ENCODE measurements at places on chromosomes 11 and 22.

DNA sequence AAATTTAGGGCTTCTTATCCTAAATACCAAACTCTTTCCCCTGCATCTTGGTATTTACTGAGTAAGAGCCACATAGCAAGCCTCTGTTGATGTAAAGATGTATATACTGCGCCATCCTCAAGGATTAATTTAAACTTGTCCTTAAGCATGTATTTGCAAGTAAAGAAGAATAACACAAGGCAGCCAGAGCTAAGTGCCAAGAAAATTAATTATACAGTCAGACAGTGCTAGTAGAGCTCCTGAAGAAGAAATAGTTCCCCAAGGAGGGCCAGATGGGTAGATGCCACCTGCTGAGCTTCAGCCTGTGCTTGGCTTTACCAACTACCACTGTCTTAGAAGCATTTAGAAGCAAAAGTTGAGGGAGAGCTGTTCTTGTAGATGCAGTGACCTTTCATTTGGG is 470.0 kb downstream of the BUD13 start:
- DNase-seq, result no peak

GRCh38 chr11:14623036-14623435 is 20.6 kb upstream of the PDE3B start:
- no peak for DNase-seq

DNA sequence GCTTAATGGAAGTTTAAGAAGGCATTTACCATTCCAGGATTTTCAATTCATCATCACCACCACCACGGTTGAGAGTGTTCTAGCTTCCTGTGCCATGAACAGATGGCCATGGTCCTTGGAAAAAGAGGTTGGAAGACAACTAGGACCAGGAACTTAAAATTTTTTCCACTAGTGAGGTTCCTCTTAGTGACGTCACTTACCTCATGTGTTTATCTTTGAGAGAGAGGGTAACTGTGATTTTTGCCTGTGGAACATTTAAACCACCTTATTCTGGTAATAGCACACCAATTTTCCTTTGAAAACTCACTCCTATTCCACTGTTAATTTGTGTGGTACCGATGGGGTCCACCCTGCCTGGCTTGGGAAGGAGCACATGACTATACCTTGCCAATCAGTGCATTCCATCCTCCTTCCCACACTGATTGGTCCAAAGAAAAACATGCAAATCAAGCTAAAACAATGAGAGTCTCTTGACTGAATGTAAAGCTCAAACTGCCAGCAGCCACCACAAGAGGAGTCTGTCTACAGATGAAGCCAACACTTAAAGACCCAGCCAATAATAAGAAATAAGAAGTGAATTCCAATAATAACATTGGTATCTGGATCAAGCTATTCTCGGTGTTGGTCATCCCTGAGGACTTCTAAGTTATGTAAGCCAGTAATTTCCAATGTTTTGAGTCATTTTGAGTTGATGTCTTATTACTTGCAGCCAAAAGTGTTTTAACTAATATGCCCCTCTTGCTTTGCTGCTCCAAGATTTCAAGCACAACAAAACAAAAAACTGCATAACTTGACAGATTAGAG is 111.8 kb downstream of the MPPED2 start:
- no peak for DNase-seq

DNA sequence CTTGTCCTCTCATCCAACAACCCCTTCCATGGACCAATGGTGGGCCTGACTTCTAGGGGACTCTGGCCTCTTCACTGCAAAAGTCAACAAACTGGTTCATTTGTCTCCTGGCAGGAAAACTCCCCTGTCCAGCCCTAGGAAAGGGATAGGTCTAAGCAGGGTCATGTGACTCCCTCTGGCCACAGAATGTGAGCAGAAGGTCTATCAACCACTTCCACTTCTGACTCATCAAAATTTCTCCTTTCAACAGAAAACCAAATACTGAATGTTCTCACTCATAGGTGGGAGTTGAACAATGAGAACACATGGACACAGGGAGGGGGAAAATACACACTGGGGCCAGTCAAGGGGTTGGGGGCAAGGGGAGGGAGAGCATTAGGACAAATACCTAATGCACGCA is 1.3 kb upstream of the ISX start:
- no peak for DNase-seq

GRCh38 chr11:74460065-74460464 is 7.3 kb downstream of the KCNE3 start:
- DNase-seq, result no peak

DNA sequence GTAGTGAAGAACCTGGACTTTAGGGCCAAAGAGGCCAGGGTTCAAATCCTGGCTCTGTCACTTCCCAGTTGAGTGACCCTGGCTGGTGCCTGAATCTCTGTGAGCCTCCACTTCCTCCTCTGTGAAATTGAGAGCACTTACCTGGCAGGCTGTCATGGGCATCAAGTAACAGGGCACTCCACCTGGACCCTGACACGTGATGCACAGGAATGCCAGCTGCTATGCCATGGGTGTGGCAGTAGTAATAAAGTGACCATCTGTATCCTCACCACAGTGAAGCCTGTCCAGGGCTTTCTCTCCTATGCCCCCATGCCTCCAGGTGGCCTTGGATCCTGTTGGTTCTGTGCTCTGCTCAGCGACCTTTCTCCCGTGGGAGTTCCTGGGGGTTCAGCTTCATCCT is 29.8 kb upstream of the PPP6R3 start:
- DNase-seq, result no peak

DNA sequence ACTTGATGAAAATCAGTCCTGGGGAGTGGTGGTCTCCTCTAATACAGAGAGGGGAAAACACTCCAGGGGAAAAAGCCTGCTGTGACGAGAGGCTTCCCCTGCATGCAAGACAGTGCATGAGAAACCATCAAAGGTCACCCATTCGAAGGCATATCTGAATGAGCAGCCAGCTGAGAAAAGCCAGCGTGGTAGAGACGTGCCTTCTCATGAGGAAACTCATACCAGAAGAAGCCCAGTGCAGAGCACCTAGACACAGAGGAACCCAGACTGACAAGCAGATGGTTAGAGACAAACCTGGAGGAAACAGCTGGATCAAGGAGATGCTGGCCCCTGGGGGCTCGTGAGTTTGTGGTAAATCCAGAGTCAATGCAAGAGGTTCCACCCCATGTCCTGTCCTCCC is 534.8 kb downstream of the BRD1 start:
- DNase-seq, result no peak

- no peak for DNase-seq
Observed at GRCh38 chr11:57641011-57641807, 8.5 kb downstream of the YPEL4 start.

- no peak for DNase-seq
Observed at GRCh38 chr11:469684-470560, 19.8 kb downstream of the PTDSS2 start.
